ENCODE measurements at places on chromosomes 3 and 15.

GRCh38 chr15:85745525-85746150 lies 49.1 kb downstream of the KLHL25 start:
- no peak for DNase-seq

DNA sequence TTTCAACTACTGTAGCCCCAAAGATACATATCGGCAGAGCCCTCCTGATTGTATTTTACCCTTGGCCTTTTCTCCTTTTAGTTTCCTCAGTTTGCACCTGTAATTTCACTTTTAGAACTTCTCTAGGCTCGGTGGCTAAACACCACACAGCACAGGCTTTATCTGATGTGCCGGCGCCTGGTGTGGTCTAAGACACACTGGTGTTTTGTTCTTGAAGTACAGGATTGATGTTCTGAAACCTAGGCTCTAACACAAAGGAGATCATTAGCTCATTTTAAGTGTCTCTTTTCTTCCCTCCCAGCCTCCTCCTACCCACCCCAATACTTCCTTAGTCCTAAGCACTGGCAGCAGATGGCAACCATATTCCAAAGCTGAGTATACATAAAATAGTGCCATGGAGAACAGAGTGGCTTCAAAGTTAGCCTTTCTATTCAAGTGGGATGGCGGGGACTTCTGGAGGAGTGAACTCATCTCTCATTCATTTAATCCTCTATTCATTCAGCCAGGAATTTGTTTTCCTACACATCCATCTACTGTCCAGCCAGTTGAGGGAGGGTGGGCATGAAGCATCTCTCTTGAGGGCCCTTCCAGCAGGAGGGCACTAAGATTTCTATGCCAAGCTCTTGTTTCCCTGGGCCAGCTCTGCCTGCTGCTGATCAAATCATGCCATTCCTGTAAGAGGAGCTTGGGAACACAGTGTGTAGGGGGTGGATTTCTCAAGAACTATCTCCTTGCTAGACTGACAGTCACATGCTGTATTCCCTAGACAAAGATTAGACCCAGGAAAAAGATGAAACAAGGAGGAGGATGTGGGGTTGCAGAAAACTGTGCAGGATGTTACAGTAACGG lies 71.2 kb downstream of the TIGIT start:
- no peak for DNase-seq

- no peak for DNase-seq
These were observed 51.7 kb upstream of the TJP1 start for GRCh38 chr15:29873947-29874411.

DNA sequence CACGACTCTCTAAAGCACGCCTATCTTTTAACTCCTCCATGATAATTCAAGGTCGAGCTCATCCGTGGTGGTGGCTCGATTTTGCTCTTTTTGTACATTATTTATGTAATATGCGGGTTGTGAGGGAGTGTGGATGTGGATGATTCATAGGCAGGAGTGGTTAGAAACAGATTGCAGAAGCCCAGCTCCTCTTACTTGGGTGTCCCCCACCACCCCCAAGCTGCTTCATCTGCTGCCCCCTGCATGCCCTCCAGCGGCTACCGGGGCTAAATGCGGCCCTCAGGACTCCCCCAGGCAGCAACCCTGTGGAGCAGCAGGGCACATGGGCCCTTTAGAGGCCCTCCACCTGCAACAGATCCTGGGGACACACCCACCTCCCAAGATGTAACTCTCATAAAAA lies 111.5 kb upstream of the SELENOK start:
- no peak for DNase-seq

DNA sequence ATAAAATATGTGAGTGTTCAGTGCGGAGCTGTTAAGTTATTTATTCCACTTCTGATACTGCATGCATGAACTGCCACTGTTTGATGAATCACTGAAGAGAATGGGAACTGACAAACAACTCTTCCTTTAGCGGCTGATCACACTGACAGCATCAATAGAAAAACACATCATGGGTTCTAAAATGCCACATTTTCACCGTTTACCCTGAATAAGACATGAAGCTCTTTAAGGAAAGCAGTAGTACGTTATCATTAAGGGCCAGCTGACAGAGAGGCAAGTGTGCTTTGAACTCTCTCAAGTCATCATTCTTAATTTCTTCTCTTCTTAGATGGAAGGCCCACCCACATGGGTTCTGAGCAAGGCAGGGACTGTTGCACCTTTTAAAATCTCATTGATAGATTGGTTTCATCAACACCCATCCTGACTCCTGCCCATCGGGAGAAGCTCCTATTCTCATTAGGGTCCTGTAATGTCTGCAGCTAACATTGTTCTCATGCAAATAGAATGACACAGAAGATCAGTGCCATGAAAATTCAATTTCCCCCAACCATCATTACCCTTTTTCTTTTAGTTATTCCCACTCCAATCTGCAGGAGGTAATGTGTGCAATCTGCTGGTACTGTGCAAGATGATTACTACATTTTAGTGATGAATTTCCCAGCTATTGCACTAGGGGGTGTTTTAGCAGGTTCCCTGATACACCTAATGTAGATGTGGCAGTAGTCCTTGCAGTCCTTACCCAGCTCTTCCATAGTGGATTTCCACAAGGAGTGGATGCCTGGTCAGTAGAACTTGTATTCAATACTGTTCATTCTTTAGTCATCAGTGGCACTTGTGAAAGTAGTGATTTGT lies 119.1 kb downstream of the ROBO2 start:
- DNase-seq, result no peak

GRCh38 chr15:101566748-101567488 lies 77.4 kb upstream of the PCSK6 start:
- no peak for DNase-seq

DNA sequence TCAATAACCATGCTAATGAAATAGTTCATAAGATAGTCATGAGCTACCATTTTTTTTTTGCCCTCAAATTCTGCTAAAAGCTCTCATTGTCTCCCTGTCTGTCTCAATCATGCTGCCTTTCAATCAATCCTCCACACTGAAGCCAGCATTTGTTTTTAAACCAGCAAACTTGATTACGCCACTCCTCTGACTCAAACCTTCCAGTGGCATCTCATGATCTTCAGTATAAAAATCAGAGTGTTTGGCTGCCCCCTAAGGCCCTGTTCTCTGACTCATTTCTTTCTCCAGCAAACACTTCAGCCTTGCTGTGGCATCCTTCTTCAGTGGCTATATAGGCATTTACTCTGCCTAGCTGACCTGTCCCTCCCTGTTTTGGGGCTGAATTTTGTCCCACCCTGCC lies 36.0 kb upstream of the EOMES start:
- DNase-seq, result no peak

- no peak for DNase-seq
These were observed 342.0 kb upstream of the PDZRN3 start for GRCh38 chr3:73966733-73967132.

DNA sequence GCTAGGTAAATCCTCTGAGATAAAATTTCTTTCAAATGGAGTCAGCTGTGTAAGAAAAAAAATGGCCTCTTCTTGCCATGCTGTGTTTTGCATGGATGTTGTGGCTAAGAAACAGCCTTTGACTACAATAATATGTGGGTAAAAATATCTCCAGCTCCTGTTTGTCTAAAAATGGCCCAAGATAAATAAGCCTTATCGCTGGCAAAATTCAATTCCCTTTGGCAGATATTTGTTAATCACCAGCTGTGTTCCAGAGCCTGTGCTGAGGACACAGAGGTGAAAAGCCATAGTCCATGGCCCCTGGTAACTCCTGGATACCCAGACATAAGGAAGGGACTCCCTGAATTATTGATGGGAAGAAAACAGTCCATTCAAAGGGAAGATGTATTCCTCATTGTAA lies 15.3 kb upstream of the RAMAC start:
- DNase-seq, result no peak

DNA sequence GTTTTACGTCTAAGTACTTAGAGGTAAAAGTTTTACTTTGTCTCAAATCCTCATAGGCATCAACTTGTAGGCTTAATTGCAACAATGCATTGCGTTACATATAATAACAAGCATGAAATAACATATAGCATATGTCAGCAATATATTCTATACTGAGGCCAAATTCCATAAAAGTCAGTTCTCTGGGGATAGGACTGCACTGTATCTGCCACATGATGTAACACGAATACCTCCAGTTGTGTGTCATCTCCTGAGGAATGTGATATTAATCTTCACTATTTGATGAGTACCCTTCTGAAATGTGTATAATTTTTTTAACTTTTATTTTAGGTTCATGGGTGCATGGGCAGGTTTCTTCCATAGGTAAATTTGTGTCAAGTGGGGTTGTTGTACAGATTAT lies 126.4 kb downstream of the IMPG2 start:
- DNase-seq, result no peak

DNA sequence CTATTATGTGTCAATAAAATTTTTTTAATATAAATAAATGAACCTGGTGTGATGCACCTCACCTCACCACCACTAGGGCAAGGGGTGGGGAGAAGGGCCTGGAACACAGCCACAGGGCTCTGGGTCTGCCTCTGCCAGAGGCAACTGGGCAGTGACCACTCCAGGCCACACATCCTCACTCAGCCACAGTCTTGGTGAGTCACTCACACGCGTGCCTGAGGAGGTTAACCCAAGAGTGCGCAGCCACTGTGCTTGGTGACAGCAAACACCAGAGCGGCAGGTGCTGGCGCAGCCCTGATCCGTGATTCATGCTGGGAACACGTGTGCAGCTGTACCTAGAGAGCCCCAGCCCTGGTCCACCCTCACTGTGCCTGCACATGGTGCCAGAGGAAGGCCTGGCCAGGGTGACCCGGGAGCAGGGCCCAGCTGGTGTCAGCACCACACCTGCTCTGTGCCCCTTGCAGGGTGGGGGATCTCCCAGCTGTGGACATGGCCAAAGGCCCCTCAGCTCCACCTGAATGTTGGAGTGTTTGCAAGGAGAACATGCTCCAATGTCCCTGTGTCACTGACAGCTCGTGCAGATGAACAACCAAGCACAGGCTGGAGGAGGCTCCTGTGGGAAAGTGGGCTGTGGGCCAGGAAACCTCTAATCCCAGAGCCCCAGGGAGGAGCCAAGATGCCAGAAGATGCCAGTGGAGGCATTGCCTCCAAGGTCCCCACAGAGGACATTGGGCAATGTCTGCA lies 2.1 kb downstream of the SLC41A3 start:
- no peak for DNase-seq

DNA sequence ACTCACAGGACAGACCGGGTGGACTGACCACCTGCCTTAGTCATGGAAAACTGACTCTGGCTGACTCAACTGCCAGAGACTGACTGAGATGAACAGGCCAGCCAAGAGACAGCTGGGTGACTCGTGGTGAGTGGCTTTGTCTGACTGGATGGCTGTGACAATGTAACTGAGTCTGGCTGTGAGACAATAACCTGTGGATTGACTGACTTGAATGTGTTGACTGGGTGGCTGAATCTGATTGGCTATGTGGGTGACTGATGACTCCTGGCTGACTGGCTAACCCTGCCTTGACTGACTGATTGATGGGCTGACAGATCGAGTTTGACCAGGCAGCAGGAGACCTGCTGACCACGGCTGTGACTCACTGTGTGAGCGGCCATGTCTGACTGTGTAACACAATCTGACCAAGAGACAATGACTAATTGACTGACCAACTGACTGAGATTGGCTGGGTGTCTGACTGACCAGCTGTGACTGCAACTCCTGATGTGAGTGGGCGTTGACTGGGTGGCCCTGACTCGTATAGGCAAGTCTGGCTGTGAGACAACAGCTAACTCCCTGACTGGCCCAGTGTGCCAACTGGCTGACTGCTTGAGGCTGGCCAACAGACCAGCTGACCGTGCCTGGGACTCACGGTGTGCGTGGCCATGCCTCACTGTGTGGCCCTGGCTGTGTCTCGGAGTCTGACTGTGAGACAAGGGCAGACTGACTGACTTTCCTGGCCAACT lies 509.1 kb downstream of the SHQ1 start:
- peak; percentile 65 for DNase-seq

- DNase-seq, result no peak
These were observed 47.1 kb downstream of the KLF15 start for GRCh38 chr3:126309861-126310655.

DNA sequence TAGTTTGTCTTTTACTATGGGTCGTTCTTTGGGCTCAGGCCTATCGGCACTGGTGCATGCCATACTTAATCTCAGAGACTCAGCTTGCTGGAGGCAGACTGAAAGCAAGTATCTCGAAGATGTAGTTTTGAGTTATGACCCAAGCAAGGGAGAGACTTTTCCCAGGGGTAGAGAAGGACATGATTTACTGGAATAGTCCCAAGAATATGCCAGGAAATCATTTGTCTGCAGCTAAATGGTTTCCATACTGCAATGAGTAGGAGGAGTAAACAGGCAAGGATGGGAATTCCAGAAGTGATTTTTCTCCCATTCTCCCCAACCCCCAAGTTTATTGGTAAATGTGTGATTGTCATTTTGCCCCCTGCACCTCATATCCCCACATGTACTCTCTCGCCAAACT lies 35.4 kb upstream of the LACTB start:
- no peak for DNase-seq

GRCh38 chr15:70348226-70348543 lies 250.5 kb upstream of the TLE3 start:
- DNase-seq, result no peak

- no peak for DNase-seq
These were observed 96.7 kb downstream of the ATP10A start for GRCh38 chr15:25766417-25766816.

- DNase-seq, result no peak
These were observed 158.7 kb downstream of the PDCD6IP start for GRCh38 chr3:33957176-33957575.

- DNase-seq, result no peak
These were observed 438 bp upstream of the SLC49A4 start for GRCh38 chr3:122794483-122794778.

DNA sequence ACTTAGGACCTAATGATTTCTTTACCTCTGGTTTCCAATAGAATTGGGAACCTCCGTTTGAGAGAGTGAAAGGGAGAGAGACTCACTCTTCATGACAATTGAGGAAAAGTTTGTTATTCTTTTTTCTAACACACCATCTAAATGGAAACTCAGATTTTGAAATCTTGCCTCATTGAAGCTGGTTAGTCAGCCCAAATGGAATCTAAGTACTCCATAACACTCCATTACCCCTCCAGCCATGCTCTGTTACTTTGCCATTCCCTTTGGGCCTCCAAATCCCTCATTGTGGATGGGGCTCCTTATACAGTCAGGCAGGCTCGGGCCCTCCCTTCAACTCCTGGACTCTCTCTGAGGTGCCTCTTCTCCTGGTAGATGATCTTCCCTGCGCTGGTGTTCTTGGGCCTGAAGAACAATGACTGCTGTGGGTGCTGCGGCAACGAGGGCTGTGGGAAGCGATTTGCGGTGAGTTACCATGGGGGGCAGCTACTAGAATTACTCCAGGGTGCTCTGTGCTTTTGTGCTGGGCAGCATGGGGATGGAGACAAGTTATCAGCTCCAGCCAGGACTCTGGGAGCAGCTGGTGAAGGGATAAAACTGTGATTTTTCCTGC lies 1.1 kb downstream of the TM4SF4 start:
- no peak for DNase-seq

GRCh38 chr15:73886717-73887345 lies 13.5 kb downstream of the TBC1D21 start:
- no peak for DNase-seq

DNA sequence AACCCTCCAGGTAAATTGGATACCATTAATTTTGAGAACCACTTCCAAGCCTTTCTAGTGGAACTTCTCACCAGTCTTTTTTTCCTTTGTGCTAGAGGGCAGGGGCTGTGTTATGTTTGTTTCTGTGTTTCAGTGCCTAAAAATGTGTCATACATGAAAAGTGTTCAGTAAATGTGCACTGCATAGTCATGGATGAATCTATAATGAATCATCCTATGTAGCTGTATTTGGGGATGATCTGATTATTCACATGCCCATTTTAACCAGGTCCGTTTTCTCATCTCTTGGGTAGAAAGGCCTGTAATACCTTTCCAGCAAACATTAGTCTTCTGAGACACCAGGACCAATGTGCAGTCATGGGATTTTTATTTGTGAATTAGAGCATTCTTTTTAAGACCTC lies 583.0 kb upstream of the GOLIM4 start:
- no peak for DNase-seq

GRCh38 chr15:68232449-68232848 lies 2.9 kb upstream of the CLN6 start:
- DNase-seq, result no peak

Measured in C1 segment of cervical spinal cord (tissue), 14 donors.